Activated T-helper 1 cell treated with anti-CD3 and anti-CD28 coated beads, Interleukin-2, amount 50 U/mL, for 16 hours (primary cell): ENCODE measurements at places on chromosomes 2 and 18.

GRCh38 chr2:219409619-219410018 lies 8.6 kb upstream of the DES start:
- DNase-seq: no peak

DNA sequence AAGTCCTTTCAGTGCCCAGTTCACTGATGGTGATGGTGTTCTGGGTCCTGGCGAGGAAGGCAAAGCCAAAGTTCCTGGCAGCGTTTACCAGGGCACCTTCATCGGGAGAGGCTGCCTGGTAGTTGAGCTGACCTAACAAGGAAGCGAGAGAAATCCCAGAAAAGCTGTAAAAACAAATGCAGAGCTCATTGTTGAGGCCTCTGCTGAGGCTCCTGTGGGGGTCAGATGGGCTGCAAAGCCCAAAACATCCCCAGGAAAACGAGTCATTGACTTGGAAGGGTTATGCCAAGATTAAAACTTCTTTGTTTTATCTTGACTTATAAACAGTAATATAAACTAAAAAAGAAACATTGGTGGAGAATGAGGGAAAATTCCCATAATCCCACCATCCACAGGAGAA lies 53.3 kb upstream of the NARS1 start:
- DNase-seq: no peak

DNA sequence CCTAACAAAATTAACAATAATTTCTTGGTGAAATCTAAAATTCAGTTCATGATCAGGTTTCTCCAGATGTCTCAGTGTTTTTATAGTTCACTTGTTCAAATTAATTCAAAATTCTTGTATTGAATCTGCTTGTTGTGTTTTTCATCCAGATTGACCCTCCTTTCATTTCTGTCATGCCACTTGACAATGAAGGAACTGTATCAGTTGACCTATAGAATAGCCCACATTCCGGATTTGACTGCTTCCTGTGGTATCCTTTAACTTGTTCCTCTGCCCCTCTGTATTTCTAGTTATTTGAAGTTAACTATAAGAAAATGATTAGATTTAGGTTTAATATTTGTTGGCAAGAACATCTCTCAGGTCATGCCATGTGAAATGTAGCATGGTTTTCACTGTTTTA lies 53.3 kb downstream of the TWSG1 start:
- no peak for DNase-seq

DNA sequence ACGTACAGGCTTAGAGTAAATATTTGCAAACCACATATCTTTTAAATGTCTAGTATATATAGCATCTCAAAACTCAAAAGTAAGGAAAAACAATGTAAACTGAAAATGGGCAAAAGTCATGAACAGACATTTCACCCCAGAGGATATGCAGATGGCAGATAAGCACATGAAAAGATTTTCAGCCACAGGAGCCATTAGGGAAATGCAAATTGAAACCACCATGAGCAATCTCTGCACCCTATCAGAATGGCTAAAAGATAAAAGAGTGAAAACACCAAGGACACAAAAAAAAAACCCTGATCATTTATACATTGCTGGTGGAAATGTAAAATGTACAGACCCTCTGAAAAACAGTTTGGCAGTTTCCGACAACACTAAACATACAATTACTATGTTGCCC lies 292.7 kb downstream of the ZNF516 start:
- no peak for DNase-seq

DNA sequence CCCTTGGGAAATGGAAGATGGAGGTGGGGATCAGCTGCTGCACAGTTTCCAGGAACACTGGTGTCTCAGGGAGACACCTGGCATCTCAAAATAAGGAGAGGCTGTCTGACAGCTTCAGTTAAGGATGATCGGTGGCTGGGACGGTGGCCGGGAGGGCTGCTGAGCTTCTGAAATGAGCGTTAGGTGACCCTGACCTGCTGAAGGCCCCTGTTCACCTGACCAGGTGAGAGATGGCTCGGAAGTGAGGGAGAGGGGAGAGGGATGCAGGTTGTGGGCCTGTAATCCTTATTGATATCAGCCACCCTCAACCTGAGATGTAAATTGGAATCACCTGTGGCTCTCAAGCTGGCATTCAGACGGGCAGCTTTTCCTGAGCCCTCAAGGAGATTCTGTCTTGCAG lies 99.0 kb downstream of the AGAP1 start:
- no peak for DNase-seq

- no peak for DNase-seq
Observed at GRCh38 chr2:185567940-185568339, 170.7 kb upstream of the FSIP2 start.

DNA sequence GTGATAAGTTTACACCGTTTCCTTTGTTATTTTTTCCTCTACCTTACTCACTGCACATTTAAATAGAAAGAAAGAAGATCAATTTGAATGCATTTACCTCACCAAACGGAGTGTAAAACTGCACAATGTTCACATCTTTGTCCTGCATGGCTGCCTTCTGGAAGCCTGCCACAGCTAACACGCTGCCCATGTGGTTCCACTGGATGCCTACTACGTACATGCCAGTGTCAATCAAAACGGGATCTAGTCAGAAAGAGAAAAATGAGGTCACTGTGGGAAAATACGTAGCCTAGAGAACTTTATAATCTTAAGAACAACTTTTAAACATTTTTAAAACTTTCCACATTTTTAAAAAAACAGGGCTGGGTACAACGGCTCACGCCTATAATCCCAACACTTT lies 16.4 kb downstream of the WDR35 start:
- no peak for DNase-seq

- no peak for DNase-seq
Observed at GRCh38 chr2:55901322-55901721, 22.3 kb downstream of the EFEMP1 start.

- DNase-seq: no peak
Observed at GRCh38 chr2:120307482-120307881, 38.5 kb upstream of the INHBB start.

- no peak for DNase-seq
Observed at GRCh38 chr2:168118733-168119514, 128.5 kb downstream of the STK39 start.

GRCh38 chr2:111930875-111931274 lies 32.5 kb downstream of the MERTK start:
- DNase-seq: no peak

DNA sequence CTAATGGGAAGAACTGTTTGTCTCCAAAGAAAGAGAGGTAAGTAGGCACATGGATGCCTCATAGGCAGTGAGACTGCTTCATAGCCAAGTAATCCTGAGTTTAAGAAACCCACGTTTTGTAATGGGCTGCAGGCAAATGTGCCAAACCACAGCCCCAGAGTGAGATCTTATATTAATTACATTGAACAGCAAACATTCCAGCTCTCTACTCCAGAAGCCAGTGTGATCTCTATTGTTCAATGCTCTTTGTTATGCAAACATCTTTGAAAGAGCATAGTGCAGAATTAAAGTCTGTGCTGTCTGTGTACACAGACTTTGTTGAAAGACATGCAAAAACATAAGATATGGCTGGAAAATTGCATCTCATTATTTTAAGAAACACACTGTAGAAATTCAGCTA lies 720.8 kb upstream of the REG3G start:
- DNase-seq: no peak

DNA sequence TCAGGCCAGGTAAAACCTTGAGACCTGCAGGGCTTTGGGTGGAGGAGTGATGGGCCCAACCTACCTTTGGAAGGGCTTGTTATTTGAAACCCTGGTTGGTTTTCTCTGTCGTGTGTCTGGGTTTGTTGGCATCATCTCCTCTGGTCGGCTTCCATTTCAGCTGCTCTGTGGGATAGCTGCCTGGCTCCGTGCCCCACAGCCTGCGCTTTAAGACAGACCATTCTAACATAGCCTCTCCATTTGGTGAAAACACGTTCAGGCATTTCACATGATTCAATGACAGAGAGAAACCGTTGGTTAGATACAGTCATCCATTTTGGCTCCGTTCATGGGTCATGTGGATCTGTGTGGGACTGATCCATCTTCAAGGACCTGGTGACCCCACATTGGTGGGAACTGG lies 37.0 kb upstream of the LYPD6B start:
- no peak for DNase-seq

DNA sequence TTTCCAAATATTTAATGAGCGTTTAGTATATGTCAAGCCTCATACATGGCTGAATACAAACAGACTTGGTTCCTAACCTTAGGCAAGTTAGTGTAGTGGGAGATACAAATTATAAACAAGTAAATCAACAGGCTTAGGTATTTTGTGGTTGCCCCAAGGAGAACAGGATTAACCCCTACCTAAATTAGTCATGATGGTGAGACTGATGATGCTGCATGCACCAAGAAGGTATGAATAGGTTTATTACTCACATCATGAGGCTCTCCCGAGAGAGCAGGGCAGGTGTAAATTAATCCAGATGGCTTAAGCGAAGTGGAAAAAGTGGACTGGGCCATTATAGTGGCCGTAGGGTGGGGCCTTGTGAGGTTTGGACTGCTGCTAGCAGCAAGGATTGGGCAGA lies 118.1 kb upstream of the GCFC2 start:
- DNase-seq: no peak

GRCh38 chr18:75526038-75526437 lies 98.5 kb upstream of the SMIM21 start:
- DNase-seq: no peak

DNA sequence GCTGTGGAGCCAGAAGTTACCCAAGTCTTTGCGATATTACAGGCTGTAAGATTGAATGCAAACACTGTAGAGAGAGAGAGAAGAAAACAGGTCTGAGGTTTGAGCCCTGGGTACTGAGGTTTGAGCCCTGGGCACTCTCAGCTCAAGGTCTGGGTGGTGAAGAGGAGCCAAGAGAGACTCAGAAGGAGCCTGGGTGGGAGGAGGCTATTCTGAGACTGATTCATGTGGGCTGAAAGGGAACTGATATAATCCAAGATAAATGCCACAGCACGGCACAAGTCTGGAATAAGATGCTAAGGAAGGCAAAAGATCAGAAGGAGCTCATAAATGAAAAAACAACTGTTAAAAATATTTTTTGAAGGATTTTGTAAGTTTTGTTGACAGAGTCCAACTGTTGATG lies 407.6 kb upstream of the HS6ST1 start:
- no peak for DNase-seq

- no peak for DNase-seq
Observed at GRCh38 chr2:106189325-106189724, 4.8 kb downstream of the UXS1 start.

DNA sequence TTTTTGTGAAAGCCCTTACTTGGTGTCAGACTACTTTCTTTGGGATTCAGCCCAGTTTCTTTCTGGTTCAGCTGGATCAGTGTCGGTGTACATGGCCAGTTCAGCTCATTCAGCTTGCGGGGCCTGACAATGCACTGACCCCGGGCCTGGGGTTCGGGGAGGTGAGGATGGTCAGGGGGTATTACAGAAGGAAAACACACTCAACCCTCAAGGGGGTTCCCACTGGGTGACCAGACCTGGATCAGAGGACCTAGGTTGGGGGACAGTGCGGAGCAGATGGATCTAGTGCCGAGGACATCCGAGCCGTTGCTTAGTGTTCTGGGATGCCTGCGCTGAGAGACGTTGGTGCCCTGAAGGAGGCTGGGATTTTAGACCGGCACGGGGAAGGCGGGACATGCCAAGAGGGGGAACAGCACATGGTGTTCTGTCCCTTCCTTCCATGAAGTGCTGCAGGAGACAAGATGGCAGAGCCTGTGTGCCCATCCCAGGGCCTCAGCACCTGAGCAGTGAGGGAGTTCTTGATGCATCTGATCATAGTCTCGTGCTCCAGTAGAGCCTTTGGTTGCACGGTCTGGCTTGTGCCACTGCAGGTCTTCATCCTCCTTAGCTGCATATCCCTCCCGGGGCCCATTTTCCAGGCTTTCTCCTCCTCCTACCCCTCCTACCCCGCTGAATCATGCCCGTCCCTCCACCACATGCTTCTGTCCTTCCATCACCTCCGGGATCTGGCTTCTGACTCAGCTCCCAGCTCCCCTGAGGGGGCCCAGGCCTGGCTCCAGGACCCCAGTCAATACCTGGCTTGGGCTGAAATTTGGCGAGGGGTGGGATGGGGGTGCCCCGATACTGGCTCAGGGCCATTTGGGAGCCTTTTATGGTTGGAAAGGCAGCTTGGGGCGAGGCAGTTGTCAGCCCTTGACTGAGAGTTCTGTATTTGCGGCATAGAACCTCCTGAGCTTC lies 18.0 kb downstream of the SPEG start:
- DNase-seq: no peak

- peak; percentile 30 for DNase-seq
Observed at GRCh38 chr2:45651415-45652089, at the start of gene PRKCE. Gene PRKCE, plus strand, starts transcription at chr2:45651675.

GRCh38 chr2:44895061-44895460 lies 46.4 kb upstream of the SIX3 start:
- DNase-seq: no peak

DNA sequence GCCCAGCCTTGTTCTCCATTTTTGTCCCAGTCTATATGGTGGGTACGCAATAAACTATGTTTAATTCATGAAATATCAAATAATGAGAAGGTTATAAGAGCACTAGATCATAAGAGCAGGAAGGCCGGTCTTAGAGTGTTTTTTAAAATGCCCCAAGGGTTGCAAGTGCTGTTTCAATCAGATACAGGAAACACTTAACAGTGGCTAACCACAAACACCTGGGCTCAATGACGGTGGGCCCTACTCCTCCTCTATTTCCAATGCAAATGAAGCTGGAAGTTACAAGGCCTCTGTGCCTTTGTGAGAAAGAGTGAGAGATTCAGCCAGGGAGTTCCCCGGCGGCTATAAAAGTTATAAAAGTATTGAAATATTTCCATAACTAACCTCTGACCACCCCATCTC lies 18.9 kb upstream of the WDR33 start:
- no peak for DNase-seq

- DNase-seq: no peak
Observed at GRCh38 chr2:237870754-237871651, 11.6 kb downstream of the RAMP1 start.

DNA sequence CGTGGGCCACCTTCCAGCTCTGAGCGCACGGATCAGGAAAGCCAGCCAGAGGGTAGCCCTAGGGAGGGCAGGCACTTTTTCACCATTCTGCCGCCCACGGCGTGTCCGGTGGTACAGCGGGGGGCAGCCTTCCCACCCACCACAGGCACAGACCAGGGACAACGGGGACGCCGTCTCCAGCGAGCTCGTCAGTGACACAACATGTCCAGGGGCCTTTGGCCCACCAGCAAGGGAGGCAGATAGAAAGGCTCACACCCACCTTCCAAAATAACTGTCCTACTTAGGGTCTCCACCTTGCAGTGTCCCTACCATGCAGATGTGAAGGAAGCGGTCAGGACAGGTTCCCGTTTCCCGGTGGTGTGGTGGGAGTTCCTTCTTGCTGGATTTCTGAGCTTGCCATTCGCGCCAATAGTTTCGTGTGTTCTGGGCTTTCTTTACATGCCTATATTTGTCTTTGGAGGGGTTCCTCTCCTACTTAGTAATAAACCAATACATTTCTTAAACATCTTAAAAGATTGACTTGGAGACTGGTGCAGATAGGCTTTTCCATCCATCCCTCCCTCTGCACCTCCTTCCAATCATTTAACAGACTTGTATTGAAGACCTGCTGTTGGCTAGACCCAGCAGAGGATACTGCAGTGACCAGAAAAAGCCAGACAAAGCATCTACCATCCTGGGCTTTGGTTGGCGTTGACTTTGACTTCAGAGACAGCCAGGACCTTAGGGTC lies 872 bp downstream of the ASB1 start:
- no peak for DNase-seq

- DNase-seq: no peak
Observed at GRCh38 chr18:76407681-76408080, 87.4 kb downstream of the ZNF516 start.
